ENCODE measurements at places on chromosomes 7 and 10.

DNA sequence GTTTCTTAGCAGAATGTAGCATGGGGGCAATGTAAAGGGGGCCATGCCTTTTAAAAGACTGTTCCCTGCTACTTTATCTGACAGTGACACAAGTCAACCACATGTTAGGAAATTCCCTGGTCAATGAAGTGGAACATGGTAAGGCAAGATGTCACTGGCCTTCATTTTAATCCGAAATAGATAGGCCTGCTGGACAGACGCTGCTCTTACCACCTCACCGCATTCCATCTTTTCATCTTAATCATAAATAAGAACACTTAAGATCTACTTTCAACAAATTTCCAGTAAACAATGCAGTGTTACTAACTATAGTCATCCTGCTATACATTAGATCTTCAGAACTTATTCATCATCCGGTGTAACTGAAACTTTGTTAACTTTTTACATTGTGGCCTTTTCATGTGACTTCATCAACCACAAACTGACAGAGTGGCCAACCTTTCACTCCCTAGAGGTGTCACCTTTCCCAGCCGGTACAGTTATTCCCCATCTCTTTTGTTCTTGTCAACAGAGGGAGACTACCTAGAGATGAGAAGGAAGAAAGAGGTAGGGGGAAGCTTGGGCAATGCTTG is 15.6 kb downstream of the ASB4 start:
- H3K4me1 ChIP-seq: no peaks in the 10 kb centered on the region
- DNase-seq: no peak
- H3K4me3 ChIP-seq: no peak overlapping the region
- H3K27ac ChIP-seq: no peak overlapping the region

DNA sequence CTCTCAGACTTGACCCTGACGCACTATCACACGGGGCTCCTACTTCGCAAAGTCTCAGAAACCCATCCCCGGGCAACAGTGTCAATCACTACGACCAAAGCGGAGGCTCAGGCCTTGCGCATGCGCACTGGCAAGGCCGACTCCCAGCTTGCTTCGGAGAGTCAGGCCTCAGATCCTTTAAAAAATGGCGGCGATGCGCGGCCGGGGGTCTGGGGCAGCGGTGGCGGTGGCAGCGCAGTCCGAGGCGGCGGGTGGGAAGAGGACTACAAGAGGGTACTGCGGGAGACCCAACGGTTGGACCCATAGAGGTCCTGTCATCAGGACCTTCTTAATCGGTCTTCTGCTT is 196.9 kb downstream of the ZNF716 start:
- no peak for DNase-seq
- no peaks in the 10 kb centered on the region for H3K36me3 ChIP-seq
- no peaks in the 10 kb centered on the region for H3K4me1 ChIP-seq

GRCh38 chr7:94436700-94437099 is 42.0 kb downstream of the COL1A2 start:
- H3K36me3 ChIP-seq: no peaks in the 10 kb centered on the region
- H3K4me3 ChIP-seq: no peak overlapping the region
- H3K27me3 ChIP-seq: peaks cover 3% of the 10 kb centered on the region
- DNase-seq: no peak

DNA sequence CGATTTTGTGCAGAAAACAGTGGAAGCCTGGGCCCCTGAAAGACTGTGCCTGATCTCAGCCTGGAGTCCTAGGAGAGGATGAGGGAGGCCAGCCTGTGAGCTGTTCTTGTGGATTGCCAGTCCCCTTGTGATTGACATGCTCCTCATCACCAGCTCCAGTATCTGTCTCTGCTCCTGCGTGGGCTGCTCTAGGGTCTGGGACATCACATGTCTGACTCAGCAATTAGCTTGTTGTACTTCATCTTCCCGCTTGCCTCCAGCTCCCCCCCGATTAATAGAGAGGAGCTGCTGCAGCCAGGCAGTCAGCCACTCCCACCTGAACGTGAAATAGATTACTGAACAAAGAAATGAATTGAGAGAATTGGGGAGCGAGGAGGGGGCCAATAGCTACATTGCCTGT is 99.6 kb upstream of the TBX20 start:
- no peak overlapping the region for H3K4me3 ChIP-seq
- no peaks in the 10 kb centered on the region for H3K4me1 ChIP-seq
- H3K27ac ChIP-seq: no peak overlapping the region
- no peak for DNase-seq
- H3K36me3 ChIP-seq: no peaks in the 10 kb centered on the region
- H3K27me3 ChIP-seq: no peaks in the 10 kb centered on the region

DNA sequence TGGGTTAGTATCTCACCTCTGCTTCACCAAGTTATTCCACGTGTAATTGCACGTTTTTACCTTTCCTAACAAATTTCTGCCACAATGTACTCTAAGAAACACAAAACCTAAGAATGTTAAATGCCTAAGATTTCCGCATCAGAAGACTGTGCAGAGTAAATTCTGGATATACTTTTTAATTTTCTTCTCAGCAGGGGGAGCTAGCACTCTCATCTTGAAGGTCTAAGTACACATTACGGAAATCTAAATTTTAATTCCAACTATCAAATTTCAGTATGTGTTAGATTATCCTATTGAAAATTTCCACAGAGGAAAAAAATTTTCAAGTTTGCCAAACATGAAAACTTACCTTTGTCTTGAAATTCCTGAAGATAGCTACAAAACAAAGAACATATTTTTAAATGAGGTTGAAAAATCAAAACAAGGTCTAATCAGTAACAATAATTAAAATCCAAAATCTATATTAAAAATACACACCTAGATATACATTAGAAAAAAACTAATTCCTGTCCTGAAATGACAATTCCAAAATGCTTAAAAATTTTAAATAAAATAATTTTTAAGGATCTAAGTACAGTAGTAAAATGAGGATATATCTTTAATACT is 10.5 kb downstream of the SKAP2 start:
- peaks cover 4% of the 10 kb centered on the region for H3K27me3 ChIP-seq
- H3K4me1 ChIP-seq: peaks cover 5% of the 10 kb centered on the region
- no peak for DNase-seq
- H3K4me3 ChIP-seq: no peak overlapping the region

DNA sequence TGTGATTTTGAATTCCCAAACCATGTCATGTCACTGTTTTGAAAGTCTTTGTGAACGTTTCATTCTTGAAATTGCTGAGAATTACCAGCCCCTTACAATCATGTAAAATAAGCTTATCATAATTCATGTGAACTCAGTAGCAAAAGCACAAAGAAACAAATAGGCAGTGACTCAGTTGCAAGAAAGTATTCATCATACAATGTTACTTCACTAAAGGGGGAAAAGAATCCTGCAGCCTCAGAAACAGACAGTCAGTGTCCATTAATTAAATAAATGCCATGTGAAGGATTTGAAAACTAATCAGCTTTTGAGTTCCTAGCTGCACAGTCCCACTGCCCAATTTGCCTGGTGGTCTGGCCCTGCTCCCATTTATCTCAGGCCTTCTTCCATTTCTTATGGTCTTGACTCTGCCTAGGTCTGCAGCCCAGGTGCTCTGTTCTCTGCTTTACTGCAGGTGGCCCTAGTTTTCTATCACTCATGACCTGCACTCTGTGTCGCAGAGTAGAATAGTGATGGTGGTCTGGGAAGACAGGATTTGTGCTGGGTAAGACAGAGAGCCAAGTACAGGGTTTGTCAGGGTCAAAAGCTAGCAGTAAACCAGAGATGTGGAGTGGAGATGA is 99.7 kb downstream of the PLCE1 start:
- no peak for DNase-seq
- H3K27me3 ChIP-seq: peaks cover 7% of the 10 kb centered on the region
- no peak overlapping the region for H3K27ac ChIP-seq
- H3K4me3 ChIP-seq: no peak overlapping the region
- H3K4me1 ChIP-seq: no peaks in the 10 kb centered on the region
- no peaks in the 10 kb centered on the region for H3K36me3 ChIP-seq

DNA sequence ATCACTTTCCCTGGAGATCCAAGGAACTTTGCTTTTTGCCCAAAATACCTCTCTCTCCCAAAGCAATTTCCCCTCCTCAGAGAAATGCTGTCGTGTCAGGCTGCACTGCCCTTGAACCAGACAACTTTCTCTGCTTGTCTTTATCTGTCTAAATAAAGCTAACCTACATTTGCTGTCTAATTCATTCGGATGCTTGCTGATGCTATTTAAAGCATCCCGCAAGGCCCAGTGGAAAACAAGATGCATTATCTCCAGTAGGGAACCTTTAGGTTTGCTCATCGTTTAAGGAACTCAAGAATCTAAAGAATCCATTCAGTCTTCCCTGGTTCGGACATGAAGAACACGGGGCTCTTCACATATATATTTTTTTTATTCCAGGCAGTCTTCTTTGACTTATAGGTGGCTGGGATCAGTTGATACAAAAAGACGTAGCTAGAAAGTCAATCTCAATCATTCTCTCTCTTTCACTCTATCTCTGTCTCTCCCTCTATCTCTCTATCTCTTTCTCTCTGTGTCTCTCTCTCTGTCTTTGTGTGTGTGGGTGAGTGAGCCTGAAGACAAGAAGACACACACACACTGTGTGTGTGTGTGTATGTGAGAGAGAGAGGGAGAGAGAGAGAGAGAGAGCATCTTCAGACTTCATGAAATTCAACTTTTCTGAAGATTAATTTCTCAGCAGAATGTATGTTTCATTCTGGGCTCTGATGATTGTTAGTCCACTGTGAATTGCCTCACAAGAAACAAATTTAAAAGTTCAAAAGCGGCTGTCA is 92.8 kb upstream of the MKLN1 start:
- no peak overlapping the region for H3K4me3 ChIP-seq
- H3K27me3 ChIP-seq: no peaks in the 10 kb centered on the region
- H3K4me1 ChIP-seq: peaks cover 35% of the 10 kb centered on the region
- no peaks in the 10 kb centered on the region for H3K36me3 ChIP-seq
- DNase-seq: no peak

DNA sequence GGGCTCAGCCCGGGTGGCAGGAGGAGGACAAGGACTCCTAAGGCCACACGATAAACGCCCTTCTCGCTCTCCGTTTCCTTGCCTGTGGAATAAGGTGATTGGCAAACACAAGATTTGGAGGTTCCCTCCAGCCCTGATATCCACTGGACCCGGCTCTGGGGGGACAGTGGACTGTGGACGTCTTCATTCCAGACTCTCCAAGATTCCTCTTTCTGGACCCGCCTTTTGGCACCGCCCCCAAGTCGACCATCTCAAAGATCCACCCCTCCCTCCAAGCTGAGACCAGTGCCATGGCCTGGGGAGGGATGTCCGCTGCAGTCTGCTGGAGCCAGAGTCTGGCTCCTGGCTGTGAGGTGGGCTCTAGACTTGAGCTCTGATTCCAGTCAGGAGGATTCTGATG is 23.6 kb downstream of the ZNF783 start:
- H3K4me3 ChIP-seq: peak overlapping the region; percentile 62
- H3K27ac ChIP-seq: peak overlapping the region; percentile 38
- H3K36me3 ChIP-seq: no peaks in the 10 kb centered on the region
- H3K27me3 ChIP-seq: no peaks in the 10 kb centered on the region

DNA sequence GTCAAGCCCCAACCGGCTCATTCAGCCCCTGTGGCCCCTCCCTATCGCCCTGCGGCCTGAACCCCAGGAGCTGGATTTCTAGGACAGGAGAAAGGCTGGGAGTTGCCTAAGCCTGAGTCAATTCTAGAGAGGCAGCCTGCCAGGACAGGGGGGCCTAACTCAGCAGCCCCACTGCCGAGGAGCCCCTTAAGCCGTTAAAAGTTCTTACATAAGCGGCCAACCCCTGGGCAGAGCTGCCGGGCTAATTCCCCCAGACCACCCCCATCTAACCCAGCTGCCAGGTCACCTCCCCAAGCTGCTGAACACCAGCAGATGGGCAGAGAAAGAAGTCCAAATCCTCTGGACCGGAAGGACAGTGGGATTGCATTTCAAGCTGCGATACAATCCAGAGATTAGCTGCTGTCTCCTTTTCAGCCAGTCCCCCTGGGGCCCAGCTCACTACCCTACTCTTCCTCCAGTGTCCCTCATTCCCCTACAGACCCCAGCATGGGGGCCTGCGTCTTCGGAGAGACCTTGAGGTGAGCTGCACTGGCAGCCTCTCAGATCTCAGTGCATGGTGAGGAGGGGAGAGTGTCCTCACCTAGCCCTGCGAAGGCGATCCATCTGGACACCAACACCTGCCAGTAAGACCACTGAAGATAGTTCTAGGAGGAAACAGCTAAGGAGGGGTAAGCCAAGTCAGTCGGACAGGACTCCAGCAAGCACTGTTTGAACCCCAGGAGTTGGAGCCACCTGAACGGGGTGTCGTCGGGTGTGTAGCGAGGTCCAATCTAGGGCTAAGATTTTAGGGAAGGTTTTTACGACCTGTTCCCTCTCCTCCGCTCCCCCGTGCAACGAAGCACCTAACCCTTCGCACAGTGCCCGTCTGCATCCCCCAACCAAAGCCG is 830 bp downstream of the IMPDH1 start:
- H3K4me1 ChIP-seq: peaks cover 41% of the 10 kb centered on the region
- DNase-seq: no peak
- peak overlapping the region; percentile 94 for H3K4me3 ChIP-seq

- no peak for DNase-seq
- H3K36me3 ChIP-seq: peaks cover 24% of the 10 kb centered on the region
- no peaks in the 10 kb centered on the region for H3K27me3 ChIP-seq
- H3K27ac ChIP-seq: no peak overlapping the region
- H3K4me3 ChIP-seq: no peak overlapping the region
Observed at GRCh38 chr7:16702441-16702840, 51.1 kb upstream of the TSPAN13 start.

DNA sequence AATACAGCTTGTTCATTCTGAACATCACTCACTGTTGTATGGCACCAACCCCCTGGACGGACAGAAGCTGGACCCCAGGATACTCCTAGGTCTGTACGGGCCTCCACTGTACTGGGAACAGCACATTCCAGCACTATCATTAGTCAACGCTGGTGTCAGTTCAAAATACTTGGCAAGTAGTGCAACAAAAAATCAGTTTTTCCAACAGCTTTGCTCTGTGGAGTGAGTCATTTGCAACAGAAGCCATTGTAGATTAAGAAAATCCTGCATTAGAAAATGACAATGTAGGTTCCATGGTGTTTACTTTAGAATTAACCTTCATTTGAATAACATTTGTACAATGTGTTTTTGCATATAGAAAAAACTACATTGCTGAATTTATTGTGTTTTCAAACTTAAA is 266.6 kb downstream of the HDAC9 start:
- H3K4me3 ChIP-seq: no peak overlapping the region
- H3K36me3 ChIP-seq: no peaks in the 10 kb centered on the region

- no peaks in the 10 kb centered on the region for H3K36me3 ChIP-seq
- no peak for DNase-seq
- H3K4me3 ChIP-seq: no peak overlapping the region
- H3K27me3 ChIP-seq: no peaks in the 10 kb centered on the region
Observed at GRCh38 chr10:11831520-11831951, 8.4 kb downstream of the PROSER2 start.

Measured in CD8-positive, alpha-beta memory T cell (primary cell).